Stimulated activated CD8-positive, alpha-beta memory T cell treated with anti-CD3 and anti-CD28 coated beads, Interleukin-15, amount 100 ng/mL, for 48 hours (primary cell): ENCODE measurements at places on chromosomes 2 and 18.

DNA sequence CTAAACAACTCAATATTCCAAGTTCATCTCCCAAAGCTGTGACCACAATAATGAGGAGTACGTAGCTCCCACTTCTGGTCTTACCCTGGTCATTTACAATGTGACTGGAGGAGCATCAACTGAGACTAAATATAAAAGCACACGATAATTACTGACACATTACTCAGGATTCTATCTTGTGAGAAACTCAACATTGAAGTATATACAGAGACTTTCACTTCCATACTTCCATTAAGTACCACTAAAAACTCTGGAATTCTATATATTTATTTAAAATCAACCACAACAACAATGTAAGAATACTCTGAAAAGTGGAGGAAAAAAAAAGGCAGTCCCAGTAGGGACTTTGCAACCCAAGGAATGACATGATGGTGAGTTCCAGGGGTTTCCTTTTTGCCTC is 61.4 kb downstream of the XDH start:
- DNase-seq, result no peak

DNA sequence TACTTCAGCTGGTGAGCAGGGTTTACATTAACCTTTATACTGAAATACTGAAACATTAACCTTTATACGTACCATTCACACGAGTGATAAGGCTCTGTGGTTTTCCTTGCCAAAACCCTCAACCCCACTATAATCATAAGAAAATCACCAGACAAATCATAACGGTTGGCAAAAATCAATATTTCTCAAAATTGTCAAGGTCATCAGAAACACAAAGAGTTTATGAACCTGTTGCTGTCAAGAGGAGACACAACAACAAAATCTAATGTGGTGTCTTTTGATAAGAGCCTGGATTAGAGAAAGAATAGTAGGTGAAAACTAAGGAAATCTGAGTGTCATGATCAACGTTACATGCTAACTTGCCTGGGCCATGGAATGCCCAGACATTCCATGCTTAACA is 396.9 kb upstream of the TMEFF2 start:
- DNase-seq, result no peak

DNA sequence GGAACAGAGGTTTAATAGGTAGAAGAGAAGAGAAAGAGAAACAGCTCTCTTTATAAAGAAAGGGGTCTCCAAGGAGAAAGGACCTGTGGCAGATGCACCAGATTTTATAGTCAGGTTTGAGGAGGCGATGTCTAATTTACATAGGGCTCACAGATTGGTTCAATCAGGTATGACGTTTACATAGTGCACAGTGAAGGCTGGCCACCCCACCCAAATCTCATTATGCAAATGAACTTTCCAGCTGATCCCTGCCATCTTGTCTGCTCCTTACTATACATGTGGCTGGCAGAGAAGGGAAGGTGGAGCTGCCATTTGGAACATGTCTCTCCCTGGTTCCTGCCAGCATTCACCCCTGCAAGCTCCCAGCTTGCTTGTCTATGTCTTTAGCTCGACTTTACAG is 557.8 kb downstream of the SUCLG1 start:
- no peak for DNase-seq

DNA sequence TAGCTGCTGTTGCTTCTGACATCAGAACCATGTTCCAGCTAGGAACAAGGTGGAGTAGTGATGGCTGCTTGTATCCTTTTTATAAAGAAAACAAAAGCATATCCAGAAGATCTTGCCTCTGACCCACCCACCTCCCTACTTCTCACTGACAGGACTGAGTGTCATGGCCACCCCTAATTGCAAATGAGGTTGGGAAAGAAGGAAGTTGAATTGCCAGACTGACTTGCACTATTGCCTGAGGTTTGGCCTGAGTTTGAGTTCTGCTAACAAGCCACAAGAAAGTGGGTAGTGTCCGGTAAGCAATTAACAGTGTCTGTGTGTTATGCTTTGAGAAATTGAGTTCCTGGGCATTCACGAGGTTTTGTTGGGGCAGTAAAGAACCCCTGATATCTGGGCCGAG is 22.8 kb downstream of the SGPP2 start:
- no peak for DNase-seq

GRCh38 chr18:39845106-39845505 is 2109.9 kb upstream of the PIK3C3 start:
- DNase-seq, result no peak
